ENCODE measurements at places on chromosomes 12 and 14.
A peak's percentile ranks its signal among the peaks of the same experiment; 100 is the strongest.

GRCh38 chr14:53570411-53571387 lies 385.9 kb downstream of the BMP4 start:
- no peaks in the 10 kb centered on the region for H3K4me1 ChIP-seq
- no peaks in the 10 kb centered on the region for H3K36me3 ChIP-seq
- peaks cover 16% of the 10 kb centered on the region for H3K27me3 ChIP-seq

- no peak overlapping the region for H3K4me3 ChIP-seq
- no peaks in the 10 kb centered on the region for H3K27me3 ChIP-seq
- H3K36me3 ChIP-seq, result no peaks in the 10 kb centered on the region
- H3K27ac ChIP-seq, result peak overlapping the region; percentile 13
- peaks cover 30% of the 10 kb centered on the region for H3K4me1 ChIP-seq
These were observed 131.6 kb upstream of the FRMD6 start for GRCh38 chr14:51520087-51520486.

- H3K27me3 ChIP-seq, result no peaks in the 10 kb centered on the region
- no peak overlapping the region for H3K27ac ChIP-seq
- H3K4me1 ChIP-seq, result no peaks in the 10 kb centered on the region
- no peaks in the 10 kb centered on the region for H3K36me3 ChIP-seq
- no peak for DNase-seq
These were observed 299.3 kb upstream of the STXBP6 start for GRCh38 chr14:25349269-25349668.

DNA sequence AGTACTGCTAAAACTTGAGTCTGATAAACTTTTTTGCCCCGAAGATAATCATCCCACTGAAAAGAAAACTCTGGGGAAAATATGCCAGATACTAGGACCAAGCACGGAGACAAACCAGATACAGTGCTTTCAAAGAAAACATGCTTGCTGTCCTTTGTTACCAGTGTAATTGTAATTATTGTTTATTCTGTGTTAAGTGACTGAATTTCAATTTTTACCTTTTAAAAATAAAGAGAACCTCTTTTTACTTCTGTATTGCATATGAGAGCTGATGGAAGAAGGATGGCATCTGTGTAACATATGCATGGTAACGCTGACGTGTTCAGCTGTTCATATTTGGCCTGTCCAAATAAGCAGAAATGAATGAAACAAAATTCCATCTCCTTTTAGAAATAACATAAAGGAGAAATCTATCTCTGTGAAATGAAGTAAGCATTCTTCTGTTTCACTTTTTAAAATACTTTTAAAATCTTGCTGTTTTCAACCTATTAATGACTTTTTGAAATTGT lies 22.5 kb downstream of the SLC35E3 start:
- H3K27me3 ChIP-seq, result no peaks in the 10 kb centered on the region
- no peak for DNase-seq
- H3K4me1 ChIP-seq, result no peaks in the 10 kb centered on the region
- H3K36me3 ChIP-seq, result peaks cover 8% of the 10 kb centered on the region

DNA sequence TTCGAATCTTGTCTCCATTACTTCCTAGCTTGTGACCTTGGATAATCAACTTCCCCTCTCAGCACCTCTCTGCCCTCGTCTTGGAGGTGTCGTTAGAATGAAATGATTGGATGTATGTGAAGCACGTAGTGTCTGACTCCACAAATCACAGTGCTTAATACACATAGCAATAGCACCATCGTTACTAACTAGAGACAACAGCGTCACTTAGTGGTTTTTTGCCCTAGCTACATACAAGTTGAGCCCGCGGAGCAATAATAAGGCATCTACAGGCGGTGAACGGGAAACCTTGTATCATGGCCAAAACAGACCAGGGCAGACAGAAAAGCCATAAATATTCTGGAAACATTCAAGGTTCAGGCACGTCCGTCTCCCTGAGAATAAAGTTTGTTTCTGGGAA lies 154.9 kb downstream of the ASCL4 start:
- H3K36me3 ChIP-seq, result no peaks in the 10 kb centered on the region
- H3K4me1 ChIP-seq, result no peaks in the 10 kb centered on the region
- DNase-seq, result no peak
- H3K4me3 ChIP-seq, result no peak overlapping the region

- no peak for DNase-seq
- H3K27ac ChIP-seq, result no peak overlapping the region
- peaks cover 7% of the 10 kb centered on the region for H3K36me3 ChIP-seq
- H3K27me3 ChIP-seq, result no peaks in the 10 kb centered on the region
- no peaks in the 10 kb centered on the region for H3K4me1 ChIP-seq
These were observed 293.1 kb upstream of the FKBP4 start for GRCh38 chr12:2501464-2502191.

DNA sequence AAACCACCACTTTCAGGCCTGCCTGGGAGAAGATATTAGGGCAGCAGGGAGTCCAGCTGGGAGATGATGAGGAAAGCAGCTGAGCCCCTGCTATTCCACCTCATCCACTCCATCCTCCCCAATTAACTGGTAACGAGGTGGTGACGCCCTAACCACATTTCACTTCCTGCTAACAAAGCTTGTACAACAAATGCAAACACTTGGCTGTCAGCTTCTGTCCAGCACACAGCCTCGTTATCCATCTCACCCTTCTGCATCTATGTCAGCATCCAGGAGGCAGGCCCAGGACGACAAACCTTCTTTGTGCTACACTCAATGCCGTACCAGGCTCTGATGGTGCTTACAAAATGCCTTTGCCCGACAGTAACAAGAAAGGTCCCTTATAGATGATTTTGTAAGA lies 225.4 kb downstream of the APAF1 start:
- no peaks in the 10 kb centered on the region for H3K27me3 ChIP-seq
- H3K36me3 ChIP-seq, result no peaks in the 10 kb centered on the region
- H3K4me1 ChIP-seq, result no peaks in the 10 kb centered on the region
- no peak overlapping the region for H3K4me3 ChIP-seq

DNA sequence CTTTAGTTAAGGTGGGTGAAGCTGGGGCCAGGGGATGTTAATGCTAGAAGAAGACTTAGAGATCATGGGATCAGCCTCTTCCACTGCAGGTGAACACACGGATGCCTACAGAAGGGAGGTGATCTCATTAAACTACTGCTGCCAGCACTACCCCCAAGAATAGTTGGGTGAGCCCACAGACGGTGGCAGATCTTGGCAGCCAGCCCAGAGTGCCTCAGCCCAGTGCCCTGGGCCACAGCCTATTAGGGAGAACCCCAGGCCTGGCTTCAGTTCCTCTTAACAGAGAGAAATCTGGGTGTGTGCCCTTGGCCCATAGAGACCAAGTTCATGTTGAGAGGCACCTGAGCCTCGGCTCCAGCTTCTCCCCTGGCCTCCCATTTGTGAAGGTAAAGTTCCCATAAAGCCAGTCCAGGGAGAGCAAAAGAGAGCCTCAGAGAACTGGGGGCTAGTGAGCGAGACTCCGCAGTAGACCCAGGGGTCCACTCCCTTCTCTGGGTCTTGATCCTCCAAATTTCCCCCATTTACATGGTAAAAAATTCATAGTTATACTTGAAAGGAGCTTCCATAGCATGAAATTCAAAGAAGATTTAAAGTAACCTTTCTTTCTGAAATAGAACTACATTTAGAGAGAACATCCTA lies 125.0 kb upstream of the CCND2 start:
- H3K27ac ChIP-seq, result no peak overlapping the region
- no peak for DNase-seq
- no peaks in the 10 kb centered on the region for H3K36me3 ChIP-seq

DNA sequence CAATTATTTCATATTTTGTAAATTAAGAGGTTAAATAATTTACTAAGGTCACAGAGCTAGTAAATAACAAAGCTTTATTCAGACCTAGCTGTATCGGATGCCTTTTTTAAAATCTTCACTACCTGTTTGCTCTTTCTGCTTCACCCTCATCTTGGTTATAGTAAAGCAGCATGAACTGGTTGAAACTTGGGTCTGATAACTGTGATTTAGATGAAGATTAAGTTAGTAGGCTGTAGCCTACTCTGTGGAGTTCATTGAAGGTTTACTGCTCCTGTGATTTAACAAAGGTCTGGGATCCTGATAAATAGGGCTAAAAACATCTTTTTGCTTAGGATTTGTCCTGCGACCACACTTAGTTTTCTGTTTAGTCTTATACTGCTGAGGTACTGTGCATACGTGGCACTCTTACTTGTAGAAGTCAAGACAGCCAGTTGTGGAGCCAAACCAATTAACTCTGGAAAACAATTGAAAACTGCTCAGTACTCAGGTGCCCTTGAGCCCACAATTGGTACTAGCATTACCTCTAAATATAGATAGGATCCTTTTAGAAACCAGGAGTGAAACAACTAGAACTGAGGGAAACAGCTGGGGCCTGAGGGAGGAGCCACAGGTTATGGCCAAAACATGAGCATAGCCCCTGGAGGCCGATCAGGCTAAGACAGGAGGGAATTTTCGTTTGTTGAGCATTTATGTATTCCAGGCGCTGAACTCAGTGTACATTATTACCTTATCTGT lies 2.3 kb downstream of the SPATS2 start:
- peak overlapping the region; percentile 69 for H3K27ac ChIP-seq
- DNase-seq, result peak; percentile 84

- H3K4me1 ChIP-seq, result no peaks in the 10 kb centered on the region
- DNase-seq, result no peak
- no peak overlapping the region for H3K27ac ChIP-seq
- no peaks in the 10 kb centered on the region for H3K27me3 ChIP-seq
- no peak overlapping the region for H3K4me3 ChIP-seq
These were observed 398.9 kb upstream of the MIS18BP1 start for GRCh38 chr14:45651890-45652289.

DNA sequence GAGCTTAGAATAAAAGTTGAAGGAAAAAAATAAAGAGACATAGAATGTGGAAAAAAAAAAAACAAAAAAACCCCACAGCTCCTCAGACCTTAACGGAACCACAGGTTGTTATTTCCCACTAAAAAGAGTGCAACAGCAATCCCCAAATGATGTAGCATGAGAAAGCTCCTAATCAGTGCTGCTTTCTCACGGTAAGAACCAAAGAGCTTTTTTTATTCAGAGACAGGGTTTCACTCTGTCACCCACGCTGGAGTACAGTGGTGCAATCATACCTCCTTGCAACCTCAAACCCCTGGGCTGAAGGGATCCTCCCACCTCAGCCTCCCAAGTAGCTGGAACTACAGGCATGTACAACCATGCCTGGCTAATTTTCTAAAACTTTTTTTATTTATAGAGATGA lies 13.3 kb downstream of the NDUFA12 start:
- H3K4me3 ChIP-seq, result no peak overlapping the region
- peaks cover 19% of the 10 kb centered on the region for H3K36me3 ChIP-seq
- no peaks in the 10 kb centered on the region for H3K27me3 ChIP-seq

DNA sequence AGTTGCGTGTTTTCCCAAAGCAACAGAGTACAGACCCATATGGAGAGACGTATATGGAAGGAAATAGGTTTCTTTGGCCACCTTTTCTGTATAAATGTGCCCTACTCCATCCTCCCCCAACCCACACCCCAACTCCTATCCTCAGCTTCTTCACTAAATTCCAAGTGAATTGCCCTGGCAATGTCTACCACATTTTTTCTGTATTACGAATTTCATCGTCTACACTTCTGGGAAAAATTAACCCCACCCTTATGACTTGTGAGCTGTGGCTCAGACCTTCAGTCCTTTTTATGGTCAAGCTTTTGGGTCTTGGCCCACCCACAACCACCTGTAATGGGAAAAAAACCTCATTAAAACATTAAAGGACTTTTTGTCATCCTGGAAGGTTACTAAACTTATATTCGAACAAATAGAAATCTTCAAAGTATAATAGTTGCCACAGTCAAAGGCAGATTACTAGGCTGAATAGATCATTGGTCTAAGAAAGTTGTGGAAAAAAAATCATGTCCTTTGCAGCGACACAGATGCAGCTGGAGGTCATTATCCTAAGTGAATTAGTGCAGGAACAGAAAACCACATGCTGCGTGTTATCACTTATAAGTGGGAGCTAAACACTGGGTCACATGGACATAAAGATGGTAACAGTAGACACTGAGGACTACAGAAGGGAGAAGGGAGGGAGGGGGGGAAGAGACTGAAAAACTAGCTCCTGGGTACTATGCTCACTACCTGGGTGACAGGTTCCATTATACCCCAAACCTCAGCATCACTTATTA lies 15.7 kb upstream of the NFKBIA start:
- H3K4me1 ChIP-seq, result peaks cover 34% of the 10 kb centered on the region
- no peaks in the 10 kb centered on the region for H3K27me3 ChIP-seq
- H3K4me3 ChIP-seq, result peak overlapping the region; percentile 18
- no peak for DNase-seq

DNA sequence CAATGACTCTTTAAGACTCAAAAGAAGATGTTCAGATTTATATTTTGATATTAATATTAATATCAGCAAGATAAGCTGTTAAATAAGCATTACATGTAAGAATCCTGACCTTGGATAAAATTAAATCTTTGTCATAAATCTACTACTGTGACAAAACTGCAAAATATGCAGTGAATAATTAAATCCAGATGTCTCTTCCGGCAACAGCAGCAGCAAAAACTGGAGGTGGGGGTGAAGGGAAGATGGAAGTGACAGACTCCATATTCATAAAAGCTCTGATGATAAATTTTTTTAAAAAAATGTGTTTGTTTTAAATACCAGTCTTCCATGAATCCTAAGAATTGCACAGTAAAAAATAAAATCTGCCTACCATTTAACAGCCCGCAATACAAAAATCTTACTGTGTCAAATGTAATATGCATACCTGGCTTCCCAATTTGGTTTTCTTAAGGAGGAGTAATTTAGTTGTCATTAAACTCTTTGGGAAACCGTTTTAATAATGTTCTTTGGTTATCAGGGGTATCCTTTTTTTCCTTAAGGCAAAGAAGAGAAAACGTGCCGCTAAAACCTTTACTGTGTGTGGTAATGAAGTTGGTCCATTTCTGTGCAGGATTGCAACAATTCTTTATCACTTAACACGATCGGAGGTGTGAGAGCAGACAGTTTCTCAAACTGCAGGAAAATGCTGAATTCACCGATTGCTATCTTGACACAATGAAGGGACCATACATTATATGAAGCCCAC lies 478.2 kb downstream of the DIO2 start:
- H3K4me3 ChIP-seq, result no peak overlapping the region
- no peaks in the 10 kb centered on the region for H3K4me1 ChIP-seq
- no peaks in the 10 kb centered on the region for H3K27me3 ChIP-seq
- no peak for DNase-seq
- H3K36me3 ChIP-seq, result no peaks in the 10 kb centered on the region
- H3K27ac ChIP-seq, result no peak overlapping the region

DNA sequence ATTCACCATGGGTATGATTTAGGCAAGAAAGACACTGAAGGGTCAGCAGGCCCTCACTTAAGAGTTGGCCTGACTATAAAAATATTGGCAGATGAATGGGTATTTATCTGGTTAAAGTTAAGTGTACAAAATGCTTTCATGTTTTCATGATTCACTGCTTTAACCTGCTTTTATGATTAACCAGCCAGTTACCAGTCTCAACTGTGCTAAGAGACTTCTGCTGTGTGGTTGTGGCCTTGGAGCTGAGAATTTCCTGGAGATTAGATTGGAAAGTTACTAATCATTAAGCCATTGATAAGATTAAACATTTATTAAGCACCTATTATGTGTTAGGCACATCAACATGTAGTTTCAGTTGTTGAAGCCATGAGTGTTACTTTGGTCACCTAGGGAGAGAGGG lies 68.9 kb downstream of the RASSF8 start:
- peaks cover 40% of the 10 kb centered on the region for H3K4me1 ChIP-seq
- H3K27ac ChIP-seq, result peak overlapping the region; percentile 12
- H3K4me3 ChIP-seq, result no peak overlapping the region
- no peaks in the 10 kb centered on the region for H3K36me3 ChIP-seq
- no peaks in the 10 kb centered on the region for H3K27me3 ChIP-seq
